ENCODE measurements at places on chromosomes 12 and 14.

GRCh38 chr12:119374635-119375034 is 40.1 kb downstream of the CCDC60 start:
- H3K27me3 ChIP-seq, result no peaks in the 10 kb centered on the region
- H3K4me1 ChIP-seq, result no peaks in the 10 kb centered on the region
- H3K36me3 ChIP-seq, result no peaks in the 10 kb centered on the region
- H3K4me3 ChIP-seq, result no peak overlapping the region

DNA sequence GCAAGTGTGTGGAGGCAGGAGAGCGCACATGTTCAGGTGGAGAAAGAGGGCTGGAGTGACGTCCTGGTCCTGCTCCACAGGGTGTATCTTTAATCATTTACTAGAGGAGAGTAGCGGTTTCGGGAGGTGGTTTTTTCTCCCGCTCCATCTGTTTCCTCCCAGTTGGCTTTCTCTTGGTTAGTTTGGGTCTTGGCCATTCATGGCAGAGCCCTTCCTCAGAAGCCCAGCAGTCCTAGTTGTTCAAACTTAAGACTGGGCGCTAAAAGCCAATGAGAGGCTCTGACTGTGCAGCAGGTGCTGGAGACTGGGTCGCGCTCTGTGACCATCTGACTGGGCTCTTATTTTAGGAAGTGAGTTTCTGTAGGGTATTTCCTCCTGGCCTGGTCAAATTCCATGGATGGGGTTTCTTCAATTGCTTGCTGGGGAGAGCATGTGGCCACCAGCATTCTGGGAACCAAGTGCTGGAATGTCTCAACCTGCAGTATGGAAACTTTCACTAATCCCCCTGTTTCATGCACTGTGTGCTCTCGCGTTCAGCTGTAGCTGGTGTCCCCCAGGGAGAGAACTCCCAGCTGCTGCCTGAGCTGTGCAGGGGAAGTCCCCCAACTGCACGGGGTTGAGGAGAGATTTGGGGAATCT is 27.4 kb upstream of the TSPAN9 start:
- no peaks in the 10 kb centered on the region for H3K27me3 ChIP-seq
- H3K27ac ChIP-seq, result no peak overlapping the region
- no peaks in the 10 kb centered on the region for H3K36me3 ChIP-seq

GRCh38 chr12:112627851-112628250 is 163.7 kb upstream of the RPH3A start:
- no peak overlapping the region for H3K4me3 ChIP-seq
- no peaks in the 10 kb centered on the region for H3K4me1 ChIP-seq
- H3K36me3 ChIP-seq, result no peaks in the 10 kb centered on the region
- H3K27me3 ChIP-seq, result no peaks in the 10 kb centered on the region

DNA sequence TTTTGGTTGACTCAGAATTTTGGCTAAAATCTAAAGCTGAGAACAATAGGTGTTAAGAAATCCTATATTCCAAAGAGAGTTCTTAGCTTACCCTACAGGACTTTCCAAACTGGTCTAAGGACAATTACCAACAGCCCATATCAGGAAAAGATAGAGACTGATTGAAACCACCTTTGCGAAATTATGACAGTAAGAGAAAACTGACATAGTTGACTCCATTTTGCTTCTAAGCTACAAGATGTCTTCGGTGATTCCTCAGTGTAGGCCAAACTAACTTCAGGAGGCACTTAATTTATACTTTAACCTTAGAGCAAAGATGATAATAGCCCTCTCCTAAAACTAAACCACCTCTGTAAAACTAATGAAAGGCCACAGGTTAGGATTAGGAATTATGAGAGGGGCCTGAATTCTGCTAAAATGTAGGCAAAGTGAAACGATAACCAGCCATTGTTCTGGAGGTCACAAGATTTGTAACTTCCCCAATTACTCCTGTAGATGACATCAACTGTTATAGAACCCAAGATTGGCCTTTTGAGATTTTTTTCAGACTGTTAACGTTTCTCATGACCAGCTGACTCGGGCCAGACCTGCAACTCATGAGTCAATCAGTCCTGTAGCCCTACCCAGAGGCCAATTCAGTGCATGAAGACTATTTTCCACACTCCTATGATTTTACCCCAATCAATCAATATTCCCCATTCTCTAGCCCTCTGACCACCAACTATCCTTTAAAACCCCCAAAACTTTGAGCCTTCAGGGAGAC is 43.0 kb downstream of the KLRG1 start:
- DNase-seq, result no peak
- H3K36me3 ChIP-seq, result no peaks in the 10 kb centered on the region
- no peak overlapping the region for H3K4me3 ChIP-seq
- H3K27ac ChIP-seq, result no peak overlapping the region
- H3K4me1 ChIP-seq, result peaks cover 4% of the 10 kb centered on the region

- no peak for DNase-seq
- H3K4me1 ChIP-seq, result no peaks in the 10 kb centered on the region
- no peak overlapping the region for H3K27ac ChIP-seq
- no peaks in the 10 kb centered on the region for H3K27me3 ChIP-seq
- H3K36me3 ChIP-seq, result peaks cover 82% of the 10 kb centered on the region
Observed at GRCh38 chr14:102352213-102352612, 10.5 kb downstream of the CINP start.

- H3K27me3 ChIP-seq, result no peaks in the 10 kb centered on the region
- H3K4me1 ChIP-seq, result peaks cover 6% of the 10 kb centered on the region
- H3K27ac ChIP-seq, result peak overlapping the region; percentile 64
- no peak overlapping the region for H3K4me3 ChIP-seq
Observed at GRCh38 chr14:75711796-75712211, 50.8 kb downstream of the TTLL5 start.

GRCh38 chr12:89943463-89943862 is 234.8 kb upstream of the ATP2B1 start:
- no peak overlapping the region for H3K4me3 ChIP-seq
- H3K27me3 ChIP-seq, result no peaks in the 10 kb centered on the region
- peaks cover 18% of the 10 kb centered on the region for H3K4me1 ChIP-seq
- DNase-seq, result no peak
- no peak overlapping the region for H3K27ac ChIP-seq

DNA sequence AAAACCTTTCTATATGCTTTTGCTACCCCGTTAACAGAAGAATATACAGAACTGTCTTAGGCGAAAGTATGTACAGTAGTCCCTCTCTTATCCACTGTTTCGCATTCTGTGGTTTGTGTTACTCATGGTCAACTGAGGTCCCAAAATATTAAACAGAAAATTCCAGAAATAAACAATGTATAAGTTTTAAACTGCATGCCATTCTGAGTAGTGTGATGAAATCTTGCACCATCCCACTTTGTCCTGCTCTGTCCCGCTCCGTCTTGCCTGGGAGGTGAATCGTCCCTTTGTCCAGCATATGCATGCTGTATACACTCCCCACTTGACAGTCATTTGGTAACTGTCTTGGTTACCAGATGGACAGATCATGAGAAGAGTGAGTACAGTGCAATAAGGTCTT is 70.1 kb upstream of the STRN3 start:
- peaks cover 10% of the 10 kb centered on the region for H3K36me3 ChIP-seq
- no peak overlapping the region for H3K4me3 ChIP-seq
- no peaks in the 10 kb centered on the region for H3K27me3 ChIP-seq
- no peak for DNase-seq
- H3K4me1 ChIP-seq, result no peaks in the 10 kb centered on the region

DNA sequence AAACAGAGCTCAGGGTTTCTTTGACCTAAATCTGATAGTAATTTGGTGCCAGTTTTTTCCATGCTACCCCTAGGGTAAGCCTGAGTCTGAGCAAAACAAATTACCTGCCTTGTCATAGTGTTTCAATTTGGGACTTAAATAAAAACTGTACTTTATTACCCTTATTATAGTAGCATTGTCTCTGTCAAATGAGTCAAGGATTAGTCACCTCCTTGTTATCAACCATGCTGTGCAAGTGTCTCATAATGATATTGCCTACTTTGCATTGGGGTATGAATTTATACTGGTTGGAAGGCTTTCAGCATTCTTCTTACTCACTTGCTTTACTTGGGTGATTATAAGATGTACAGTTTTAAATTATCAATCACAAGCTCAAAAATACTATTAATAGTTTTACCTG is 380.0 kb downstream of the LRFN5 start:
- no peaks in the 10 kb centered on the region for H3K27me3 ChIP-seq
- no peak overlapping the region for H3K27ac ChIP-seq
- H3K4me1 ChIP-seq, result no peaks in the 10 kb centered on the region
- DNase-seq, result no peak
- H3K36me3 ChIP-seq, result no peaks in the 10 kb centered on the region

DNA sequence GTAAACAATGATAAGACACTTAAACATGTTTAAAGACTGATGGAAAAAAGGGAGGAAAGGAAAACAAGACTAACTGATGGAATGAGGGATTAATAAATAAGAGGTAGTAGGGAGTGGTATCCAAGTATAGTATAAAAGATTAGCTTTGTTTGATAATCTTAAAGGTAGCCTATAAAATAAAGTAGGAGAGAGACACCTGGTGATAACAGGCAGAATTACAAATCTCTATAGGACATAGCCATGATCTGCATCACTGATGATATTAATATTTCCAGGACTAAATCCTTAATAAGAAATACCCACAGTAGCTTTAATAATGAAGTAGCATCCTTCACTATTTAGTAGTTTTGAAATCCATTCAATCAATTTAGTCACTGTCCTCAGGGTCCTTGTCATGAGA is 30.4 kb downstream of the DLGAP5 start:
- H3K4me1 ChIP-seq, result no peaks in the 10 kb centered on the region
- H3K27me3 ChIP-seq, result no peaks in the 10 kb centered on the region
- H3K4me3 ChIP-seq, result no peak overlapping the region
- H3K27ac ChIP-seq, result no peak overlapping the region
- H3K36me3 ChIP-seq, result peaks cover 27% of the 10 kb centered on the region
- no peak for DNase-seq

GRCh38 chr12:42716491-42716891 is 126.9 kb upstream of the PRICKLE1 start:
- H3K4me3 ChIP-seq, result no peak overlapping the region
- DNase-seq, result no peak
- H3K27me3 ChIP-seq, result no peaks in the 10 kb centered on the region
- H3K4me1 ChIP-seq, result no peaks in the 10 kb centered on the region
- no peak overlapping the region for H3K27ac ChIP-seq

- H3K27me3 ChIP-seq, result no peaks in the 10 kb centered on the region
- no peak overlapping the region for H3K4me3 ChIP-seq
- no peak overlapping the region for H3K27ac ChIP-seq
- DNase-seq, result no peak
Observed at GRCh38 chr12:128820253-128820652, 3.5 kb downstream of the SLC15A4 start.

DNA sequence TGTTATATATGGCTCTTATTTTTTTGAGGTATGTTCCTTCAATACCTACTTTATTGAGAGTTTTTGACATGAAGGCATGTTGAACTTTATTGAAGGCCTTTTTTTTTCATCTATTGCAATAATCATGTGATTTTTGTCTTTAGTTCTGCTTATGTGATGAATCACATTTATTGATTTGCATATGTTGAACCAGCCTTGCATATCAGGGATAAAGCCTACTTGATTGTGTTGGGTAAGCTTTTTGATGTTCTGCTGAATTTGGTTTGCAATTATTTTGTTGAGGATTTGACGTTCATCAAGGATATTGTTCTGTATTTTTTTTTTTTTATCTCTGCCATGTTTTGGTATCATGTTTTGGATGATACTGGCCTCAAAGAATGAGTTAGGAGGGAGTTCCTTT is 15.2 kb upstream of the ART4 start:
- no peaks in the 10 kb centered on the region for H3K36me3 ChIP-seq
- H3K4me3 ChIP-seq, result no peak overlapping the region
- no peak overlapping the region for H3K27ac ChIP-seq
- DNase-seq, result no peak
- no peaks in the 10 kb centered on the region for H3K27me3 ChIP-seq

- DNase-seq, result no peak
- H3K4me3 ChIP-seq, result no peak overlapping the region
- no peak overlapping the region for H3K27ac ChIP-seq
- no peaks in the 10 kb centered on the region for H3K27me3 ChIP-seq
- H3K36me3 ChIP-seq, result no peaks in the 10 kb centered on the region
Observed at GRCh38 chr12:5783289-5783920, 161.7 kb downstream of the ANO2 start.

- peaks cover 10% of the 10 kb centered on the region for H3K4me1 ChIP-seq
- no peak overlapping the region for H3K4me3 ChIP-seq
- no peaks in the 10 kb centered on the region for H3K27me3 ChIP-seq
- no peaks in the 10 kb centered on the region for H3K36me3 ChIP-seq
Observed at GRCh38 chr14:68612049-68612448, 180.8 kb downstream of the ZFP36L1 start.

GRCh38 chr14:69038455-69039287 is 59.6 kb upstream of the ACTN1 start:
- H3K27ac ChIP-seq, result no peak overlapping the region
- DNase-seq, result no peak
- H3K27me3 ChIP-seq, result no peaks in the 10 kb centered on the region
- H3K4me3 ChIP-seq, result no peak overlapping the region

DNA sequence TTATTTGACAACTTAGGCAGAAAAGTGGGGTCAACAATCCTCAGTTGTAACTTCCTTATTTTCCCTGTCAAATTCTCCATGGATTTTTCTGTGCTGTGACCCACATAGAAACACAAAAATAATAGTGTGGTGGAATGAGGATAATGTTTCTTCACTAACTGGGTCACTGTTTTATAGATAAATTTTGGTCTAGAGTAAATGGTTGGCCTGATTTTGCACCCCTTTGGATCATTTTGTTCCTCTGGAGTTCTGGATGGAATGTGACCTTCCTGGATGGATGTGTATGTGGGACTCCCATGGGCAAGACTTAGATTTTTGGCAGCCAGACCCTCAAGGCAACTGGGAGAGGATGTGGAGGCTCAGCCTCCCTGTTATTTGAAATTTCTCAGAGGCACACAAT is 52.7 kb upstream of the RNU6-8 start:
- no peaks in the 10 kb centered on the region for H3K27me3 ChIP-seq
- peaks cover 1% of the 10 kb centered on the region for H3K4me1 ChIP-seq
- H3K36me3 ChIP-seq, result no peaks in the 10 kb centered on the region
- H3K27ac ChIP-seq, result no peak overlapping the region
- DNase-seq, result no peak

DNA sequence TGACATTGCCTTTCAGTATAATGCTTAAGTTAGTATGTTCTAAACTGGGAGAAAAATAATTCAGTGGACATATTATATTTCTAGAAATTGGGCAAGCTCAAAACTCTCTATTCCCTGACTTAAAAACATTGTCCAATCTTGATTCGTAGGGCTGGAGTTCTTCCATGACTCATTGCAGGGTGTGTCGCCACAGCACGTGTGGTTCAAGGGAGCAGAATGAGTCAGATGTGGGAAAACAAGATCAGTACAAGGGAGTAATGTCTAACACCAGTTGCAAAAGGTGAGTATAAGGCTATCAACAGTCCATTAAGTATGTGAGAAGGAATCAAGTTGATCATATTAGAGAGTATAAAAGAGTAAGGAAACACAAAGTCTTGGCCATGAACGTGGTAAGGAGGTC is 887.0 kb downstream of the TMTC2 start:
- no peaks in the 10 kb centered on the region for H3K27me3 ChIP-seq
- H3K4me1 ChIP-seq, result no peaks in the 10 kb centered on the region
- H3K27ac ChIP-seq, result no peak overlapping the region
- H3K4me3 ChIP-seq, result no peak overlapping the region
- DNase-seq, result no peak

GRCh38 chr14:72547999-72548398 is 345.9 kb downstream of the DPF3 start:
- no peaks in the 10 kb centered on the region for H3K36me3 ChIP-seq
- no peak overlapping the region for H3K27ac ChIP-seq
- no peaks in the 10 kb centered on the region for H3K27me3 ChIP-seq
- peaks cover 7% of the 10 kb centered on the region for H3K4me1 ChIP-seq
- no peak overlapping the region for H3K4me3 ChIP-seq

Measured in neuronal stem cell (in vitro differentiated cells).